ENCODE measurements at places on chromosomes 2 and 18. TPM values are rescaled to one million over a fixed set of nuclear protein-coding genes. Genes with fewer than 3 reads are reported as not detected.
A peak's percentile ranks its signal among the peaks of the same experiment; 100 is the strongest.

DNA sequence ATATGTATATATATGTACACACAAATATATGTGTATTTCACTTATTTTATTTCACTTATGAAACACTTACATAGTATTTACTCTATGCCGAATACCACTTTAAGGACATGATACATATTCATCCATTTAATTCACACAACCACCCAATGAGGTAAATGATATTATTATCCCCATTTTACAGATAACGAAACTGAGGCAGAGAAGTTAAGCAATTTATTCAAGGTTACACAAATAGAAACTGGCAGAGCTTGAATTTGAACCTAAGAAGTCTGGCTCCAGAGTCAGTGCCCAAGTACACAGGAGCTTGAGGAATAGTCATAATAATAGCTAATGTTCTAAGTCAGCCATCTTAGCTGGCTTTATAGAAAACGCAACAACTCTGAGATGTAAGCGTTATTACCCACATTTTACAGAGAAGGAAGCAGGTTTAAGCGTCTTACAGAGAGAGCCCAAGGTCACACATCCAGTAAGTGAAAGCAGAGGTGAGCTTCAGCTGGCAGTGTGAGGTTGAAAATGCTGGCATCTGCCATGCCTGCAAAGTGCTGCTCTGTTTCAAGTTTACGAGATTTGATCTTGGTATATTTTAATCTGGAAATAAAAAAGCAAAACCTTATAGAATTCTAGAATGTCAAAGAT lies 326.9 kb downstream of the LPIN1 start:
- H3K4me1 ChIP-seq = peaks cover 11% of the 10 kb centered on the region
- no peak overlapping the region for H3K4me3 ChIP-seq
- no peaks in the 10 kb centered on the region for H3K27me3 ChIP-seq
- no peak for DNase-seq
- H3K36me3 ChIP-seq = no peaks in the 10 kb centered on the region

GRCh38 chr18:9055185-9055584 lies 47.3 kb upstream of the NDUFV2 start:
- no peak overlapping the region for H3K27ac ChIP-seq
- DNase-seq = peak; percentile 79
- H3K4me3 ChIP-seq = no peak overlapping the region
- no peaks in the 10 kb centered on the region for H3K27me3 ChIP-seq
- no peaks in the 10 kb centered on the region for H3K4me1 ChIP-seq
- no peaks in the 10 kb centered on the region for H3K36me3 ChIP-seq

DNA sequence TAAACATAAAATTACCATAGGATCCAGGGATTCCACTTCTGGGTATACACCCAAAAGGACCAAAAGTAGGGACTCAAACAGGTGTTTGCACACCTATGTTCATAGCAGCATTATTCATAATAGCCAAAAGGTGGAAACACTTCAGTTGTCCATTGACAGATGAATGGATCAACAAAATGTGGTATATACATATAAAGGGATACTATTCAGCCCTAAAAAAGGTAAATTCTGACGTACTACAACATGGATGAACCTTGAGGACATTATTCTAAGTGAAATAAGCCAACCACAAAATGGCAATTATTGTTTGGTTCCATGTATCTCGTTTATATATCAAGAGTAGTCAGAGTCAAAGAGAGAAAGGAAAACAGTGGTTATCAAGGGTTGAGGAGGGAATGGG lies 128.1 kb downstream of the MTCL1 start:
- DNase-seq = no peak
- no peaks in the 10 kb centered on the region for H3K4me1 ChIP-seq
- no peak overlapping the region for H3K4me3 ChIP-seq
- H3K27ac ChIP-seq = no peak overlapping the region
- no peaks in the 10 kb centered on the region for H3K36me3 ChIP-seq

The RESP18 gene
- not detected for total RNA-seq

The PLCD4 gene
- total RNA-seq = 1.6 TPM

GRCh38 chr2:101577173-101577572 lies 102.3 kb upstream of the RFX8 start:
- no peak for DNase-seq
- no peak overlapping the region for H3K4me3 ChIP-seq
- no peaks in the 10 kb centered on the region for H3K27me3 ChIP-seq
- H3K4me1 ChIP-seq = no peaks in the 10 kb centered on the region

DNA sequence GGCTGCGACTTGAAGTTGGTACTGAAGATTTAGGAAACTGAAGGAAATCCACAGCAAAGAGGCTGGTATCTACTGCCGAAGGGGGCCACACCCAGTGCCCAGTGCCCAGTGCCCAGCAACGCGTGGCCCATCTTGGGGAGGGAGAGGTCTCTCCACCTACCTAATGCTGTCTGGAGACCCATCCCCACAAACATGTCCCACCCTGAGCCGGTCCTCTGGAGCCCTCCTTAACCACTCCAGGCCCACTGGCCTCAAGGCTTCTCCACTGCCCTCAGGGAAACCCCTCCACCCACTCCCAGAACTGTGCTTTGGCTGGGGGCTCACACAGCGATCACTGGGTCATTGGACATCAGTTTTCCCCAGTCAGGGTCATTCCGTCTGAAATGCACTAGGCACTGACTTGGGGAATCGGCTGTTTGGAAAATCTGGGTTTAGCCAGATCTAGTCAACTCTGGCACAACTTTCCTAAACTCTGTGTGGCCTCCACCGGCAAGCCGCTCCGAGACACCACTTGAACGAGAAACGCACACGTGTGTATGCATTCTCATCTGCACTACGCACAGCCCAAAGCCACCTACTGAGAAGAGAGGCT lies 20.1 kb downstream of the GPR55 start:
- H3K4me3 ChIP-seq = no peak overlapping the region
- DNase-seq = no peak

GRCh38 chr2:27954221-27954673 lies 63.7 kb downstream of the BABAM2 start:
- no peaks in the 10 kb centered on the region for H3K36me3 ChIP-seq
- no peak overlapping the region for H3K27ac ChIP-seq
- no peaks in the 10 kb centered on the region for H3K27me3 ChIP-seq
- peaks cover 11% of the 10 kb centered on the region for H3K4me1 ChIP-seq
- H3K4me3 ChIP-seq = no peak overlapping the region
- DNase-seq = no peak

DNA sequence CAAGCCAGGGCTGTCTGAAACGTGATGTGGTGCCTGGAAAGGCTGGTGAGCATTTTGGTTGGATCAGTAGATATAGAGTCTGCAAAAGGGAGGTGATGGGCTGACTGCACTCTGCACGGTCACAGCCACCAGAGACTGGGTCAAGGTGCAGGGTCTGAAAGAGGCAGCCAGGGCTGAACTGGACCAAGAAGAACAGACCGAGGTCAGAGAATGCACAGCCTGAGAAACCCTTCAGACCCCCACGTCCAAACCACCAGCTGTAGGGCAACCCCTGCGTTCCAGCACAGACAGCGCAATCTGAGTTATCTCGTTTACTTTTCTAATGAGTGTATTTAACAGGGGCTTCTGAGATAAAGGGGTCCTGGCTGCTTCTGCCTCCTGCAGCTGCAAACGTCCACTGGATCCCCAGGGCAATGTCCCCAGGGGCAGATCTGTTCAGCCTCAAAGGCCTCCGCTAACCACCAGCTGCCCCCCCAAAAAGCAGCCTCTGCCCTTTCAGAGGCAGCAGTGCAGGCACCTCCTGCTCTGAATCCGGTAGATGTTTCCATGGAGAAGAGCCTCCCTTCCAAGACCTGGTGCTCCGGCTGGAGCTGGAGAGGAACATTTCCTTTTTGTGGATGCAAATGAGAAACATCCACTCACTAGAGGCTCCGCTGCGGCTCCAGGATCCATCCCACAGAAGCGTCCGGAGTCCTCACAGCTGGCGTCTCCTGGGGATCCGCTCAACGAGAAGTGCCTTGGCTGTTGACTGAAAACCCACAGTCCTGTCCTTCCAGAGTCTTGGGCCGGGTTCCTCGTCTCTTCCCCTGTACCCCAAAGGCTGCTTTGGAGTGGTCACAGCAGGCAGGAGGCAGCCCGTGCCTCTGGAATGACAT lies 970 bp upstream of the KCNG2 start:
- peaks cover 3% of the 10 kb centered on the region for H3K4me1 ChIP-seq
- DNase-seq = no peak
- no peak overlapping the region for H3K27ac ChIP-seq

The FARSB gene
- total RNA-seq = 10.6 TPM

The ITPRIPL1 gene
- 1.3 TPM for total RNA-seq

DNA sequence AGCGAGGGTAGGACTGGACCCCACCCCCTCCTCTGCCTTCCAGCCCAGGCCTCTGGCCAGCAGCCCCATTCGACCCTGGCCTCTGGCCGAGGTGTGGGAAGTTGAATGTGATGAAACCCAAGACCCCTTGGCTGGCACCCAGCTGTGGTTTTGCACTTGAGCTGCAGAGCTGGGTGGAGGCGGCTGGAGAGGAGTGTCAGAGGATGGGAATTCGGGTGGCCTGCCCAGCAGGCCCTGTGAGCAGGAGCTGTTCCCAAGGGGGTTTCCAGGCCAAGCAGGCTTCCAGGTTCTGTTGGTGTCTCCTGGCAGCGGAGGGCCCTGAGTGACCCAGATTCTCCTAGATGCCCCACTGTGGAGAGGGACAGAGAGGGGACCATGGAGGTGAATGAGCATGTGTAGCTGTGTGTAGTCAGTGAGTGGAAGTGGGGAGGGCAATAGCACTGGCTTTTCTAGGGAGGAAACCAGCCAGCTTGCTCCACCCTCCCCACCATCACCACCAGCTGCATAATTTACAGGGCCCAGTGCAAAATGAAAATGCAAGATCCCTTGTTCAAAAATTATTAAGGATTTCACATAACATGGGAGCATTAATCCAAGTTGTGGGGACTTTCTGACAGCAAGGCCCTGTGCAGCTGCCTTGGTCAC lies 172.2 kb upstream of the HAAO start:
- H3K4me1 ChIP-seq = no peaks in the 10 kb centered on the region
- no peaks in the 10 kb centered on the region for H3K27me3 ChIP-seq
- no peaks in the 10 kb centered on the region for H3K36me3 ChIP-seq
- H3K27ac ChIP-seq = no peak overlapping the region

The CHST9 gene
- 0.04 TPM for total RNA-seq

DNA sequence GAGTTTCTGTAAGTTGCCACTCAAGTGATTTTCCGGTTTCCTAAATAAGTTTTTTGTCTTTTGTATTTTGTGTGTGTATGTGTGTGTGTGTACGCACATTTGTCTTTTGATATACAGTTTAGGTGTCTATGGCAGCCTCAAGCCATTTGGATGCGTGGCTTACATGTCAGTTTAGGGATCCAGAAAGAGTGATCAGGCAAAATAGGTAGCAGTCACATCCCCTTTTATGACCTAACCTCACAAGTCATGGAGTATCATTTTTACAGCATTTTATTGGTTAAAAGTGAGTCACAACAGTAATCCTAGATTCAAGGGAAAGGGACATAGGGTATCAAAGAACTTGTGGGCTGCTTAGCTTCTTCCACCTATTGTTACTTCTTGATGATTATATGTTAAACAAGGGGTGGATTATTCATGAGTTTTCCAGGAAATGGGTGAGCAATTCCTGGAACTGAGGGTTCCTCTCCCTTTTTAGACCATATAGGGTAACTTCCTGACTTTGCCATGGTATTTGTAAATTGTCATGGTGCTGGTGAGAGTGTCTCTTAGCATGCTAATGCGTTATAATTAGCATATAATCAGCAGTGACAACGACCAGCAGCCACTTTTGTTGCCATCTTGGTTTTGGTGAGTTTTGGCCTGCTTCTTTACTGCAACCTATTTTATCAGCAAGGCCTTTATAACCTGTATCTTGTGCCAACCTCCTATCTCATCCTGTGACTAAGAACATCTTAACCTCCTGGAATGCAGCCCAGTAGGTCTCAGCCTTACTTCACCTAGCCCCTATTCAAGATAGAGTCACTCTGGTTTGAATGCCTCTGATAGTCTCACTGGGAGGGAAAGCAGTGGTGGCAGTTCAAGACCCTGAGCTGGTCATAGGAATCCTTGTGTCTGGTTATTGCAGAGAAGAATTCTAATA lies 8.6 kb upstream of the SOCS6 start:
- no peaks in the 10 kb centered on the region for H3K4me1 ChIP-seq
- no peak for DNase-seq
- no peak overlapping the region for H3K4me3 ChIP-seq
- H3K36me3 ChIP-seq = no peaks in the 10 kb centered on the region
- no peaks in the 10 kb centered on the region for H3K27me3 ChIP-seq

DNA sequence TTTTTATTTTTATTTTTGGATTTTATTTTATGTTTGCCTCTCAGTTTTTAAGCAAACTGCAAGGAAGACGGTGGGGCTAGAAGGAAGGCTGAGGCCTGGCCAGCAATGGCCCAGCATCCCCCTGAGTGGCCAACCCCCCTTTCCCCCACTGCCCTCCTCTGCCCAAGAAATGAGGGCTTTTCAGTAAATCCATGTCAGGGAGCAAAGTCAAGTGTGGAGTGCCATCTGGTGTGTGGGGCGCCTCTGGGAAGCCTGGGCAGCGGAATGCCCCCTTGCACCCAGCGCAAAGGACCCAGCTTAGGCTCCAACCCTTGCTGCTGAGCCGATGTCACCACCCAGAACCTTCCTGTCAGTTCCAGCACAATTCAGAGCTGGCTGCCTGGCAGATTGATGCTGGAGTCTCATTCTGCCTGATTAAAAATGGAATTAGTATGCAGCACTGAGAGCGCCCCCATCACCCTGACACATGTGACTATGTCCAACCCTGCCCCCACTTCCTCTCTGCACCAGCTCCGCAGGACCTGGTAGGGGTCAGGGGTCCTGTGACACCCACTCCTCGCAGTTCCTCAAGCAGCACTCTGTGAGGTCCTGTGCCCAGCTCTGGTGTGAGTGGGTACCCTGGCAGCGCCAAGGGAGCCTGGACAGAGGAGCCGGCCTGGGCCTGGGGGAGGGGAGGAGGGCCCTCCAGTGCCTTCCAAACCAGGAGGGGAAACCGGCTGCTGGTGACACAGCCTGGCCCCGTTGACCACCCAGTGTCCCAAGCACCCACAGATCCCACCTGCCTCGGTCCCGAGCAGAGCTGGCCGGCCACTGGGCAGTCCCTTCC lies 9.2 kb upstream of the ALPP start:
- H3K36me3 ChIP-seq = no peaks in the 10 kb centered on the region
- H3K4me3 ChIP-seq = no peak overlapping the region
- DNase-seq = no peak
- H3K27me3 ChIP-seq = peaks cover 2% of the 10 kb centered on the region

The OTOS gene
- total RNA-seq = not detected

The POU3F3 gene
- not detected for total RNA-seq

- H3K4me3 ChIP-seq = no peak overlapping the region
- no peaks in the 10 kb centered on the region for H3K27me3 ChIP-seq
- H3K36me3 ChIP-seq = no peaks in the 10 kb centered on the region
- no peaks in the 10 kb centered on the region for H3K4me1 ChIP-seq
- DNase-seq = peak; percentile 51
Observed at GRCh38 chr2:223057569-223057968, 5.6 kb downstream of the KCNE4 start.

DNA sequence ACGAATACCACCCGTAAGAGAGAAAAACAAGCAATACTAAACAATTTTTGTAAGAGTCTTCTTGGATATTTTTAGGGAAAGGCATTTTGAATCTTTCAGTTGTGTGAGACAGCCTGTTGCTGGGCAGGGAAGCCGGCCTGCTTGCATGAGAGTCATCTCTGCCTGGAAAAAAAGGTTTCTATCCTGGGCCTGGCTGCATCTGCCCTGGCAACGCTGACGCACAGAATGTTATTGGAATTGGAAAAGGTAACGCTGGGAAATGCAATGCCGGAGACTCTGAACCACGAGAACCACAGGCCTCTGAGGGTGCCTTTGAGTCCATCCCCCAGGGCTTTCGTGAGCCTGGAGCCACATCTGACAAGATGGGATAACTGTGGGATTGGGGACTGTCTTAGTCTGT lies 17.9 kb upstream of the NPAS2 start:
- DNase-seq = no peak
- H3K27me3 ChIP-seq = peaks cover 2% of the 10 kb centered on the region

Measured in cardiac muscle cell (in vitro differentiated cells and primary cell).